ENCODE measurements at places on chromosomes 5 and 9. TPM values are rescaled to one million over a fixed set of nuclear protein-coding genes. Genes with fewer than 3 reads are reported as not detected.
A peak's percentile ranks its signal among the peaks of the same experiment; 100 is the strongest.

The RASGRF2 gene
- 8.5 TPM for total RNA-seq

The SH3GL2 gene
- total RNA-seq: not detected

The CDC20B gene
- 0.11 TPM for total RNA-seq

DNA sequence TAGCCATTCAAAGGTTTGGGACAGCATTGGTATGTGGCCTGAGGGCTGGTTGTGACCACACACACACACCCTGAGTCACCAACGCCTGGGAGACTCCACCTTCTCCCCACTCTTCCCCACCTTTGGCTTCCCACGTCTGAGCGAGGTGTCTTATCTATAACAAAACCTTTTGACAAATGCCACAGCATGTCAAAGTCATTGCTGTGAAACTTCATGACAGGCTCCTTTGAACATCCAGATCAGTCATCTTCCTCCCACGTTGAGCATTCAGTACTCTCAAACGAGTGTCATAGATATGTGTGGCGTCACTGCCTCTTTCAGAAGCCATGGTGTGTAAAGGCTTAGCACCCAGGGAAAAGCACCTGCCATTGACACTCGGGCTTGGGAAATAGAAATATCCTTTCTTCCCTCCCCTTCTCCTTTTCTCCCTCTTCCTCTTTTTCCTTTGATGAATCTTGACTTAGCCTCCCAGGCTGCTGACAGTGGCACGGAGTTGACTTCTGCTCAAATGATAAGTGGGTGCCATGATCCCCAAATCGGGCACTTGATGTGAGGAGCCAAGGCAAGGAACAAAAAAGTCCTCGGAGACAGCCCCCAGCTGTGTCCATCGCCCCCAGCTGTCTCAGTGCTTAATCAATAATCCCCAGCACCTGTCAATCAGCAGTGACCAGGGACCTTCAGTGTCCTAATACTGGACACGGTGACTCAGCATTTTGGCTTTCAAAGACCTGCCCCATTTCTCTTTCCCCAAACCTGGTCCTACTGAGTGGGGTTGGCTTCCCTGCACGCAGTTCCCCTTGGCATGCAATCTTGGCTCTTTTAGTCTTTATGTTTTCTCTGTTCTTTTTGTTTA, 114.8 kb downstream of the FGF18 start:
- no peak overlapping the region for H3K27ac ChIP-seq
- H3K36me3 ChIP-seq: no peaks in the 10 kb centered on the region
- no peak for DNase-seq

- H3K4me1 ChIP-seq: peaks cover 46% of the 10 kb centered on the region
- no peaks in the 10 kb centered on the region for H3K27me3 ChIP-seq
- no peak for DNase-seq
- H3K4me3 ChIP-seq: no peak overlapping the region
- H3K36me3 ChIP-seq: no peaks in the 10 kb centered on the region
Observed at GRCh38 chr5:150066436-150066835, 19.9 kb downstream of the CSF1R start.

GRCh38 chr5:108345541-108346171, 36.2 kb downstream of the FBXL17 start:
- no peak overlapping the region for H3K27ac ChIP-seq
- H3K4me3 ChIP-seq: no peak overlapping the region
- no peaks in the 10 kb centered on the region for H3K36me3 ChIP-seq
- H3K27me3 ChIP-seq: no peaks in the 10 kb centered on the region

DNA sequence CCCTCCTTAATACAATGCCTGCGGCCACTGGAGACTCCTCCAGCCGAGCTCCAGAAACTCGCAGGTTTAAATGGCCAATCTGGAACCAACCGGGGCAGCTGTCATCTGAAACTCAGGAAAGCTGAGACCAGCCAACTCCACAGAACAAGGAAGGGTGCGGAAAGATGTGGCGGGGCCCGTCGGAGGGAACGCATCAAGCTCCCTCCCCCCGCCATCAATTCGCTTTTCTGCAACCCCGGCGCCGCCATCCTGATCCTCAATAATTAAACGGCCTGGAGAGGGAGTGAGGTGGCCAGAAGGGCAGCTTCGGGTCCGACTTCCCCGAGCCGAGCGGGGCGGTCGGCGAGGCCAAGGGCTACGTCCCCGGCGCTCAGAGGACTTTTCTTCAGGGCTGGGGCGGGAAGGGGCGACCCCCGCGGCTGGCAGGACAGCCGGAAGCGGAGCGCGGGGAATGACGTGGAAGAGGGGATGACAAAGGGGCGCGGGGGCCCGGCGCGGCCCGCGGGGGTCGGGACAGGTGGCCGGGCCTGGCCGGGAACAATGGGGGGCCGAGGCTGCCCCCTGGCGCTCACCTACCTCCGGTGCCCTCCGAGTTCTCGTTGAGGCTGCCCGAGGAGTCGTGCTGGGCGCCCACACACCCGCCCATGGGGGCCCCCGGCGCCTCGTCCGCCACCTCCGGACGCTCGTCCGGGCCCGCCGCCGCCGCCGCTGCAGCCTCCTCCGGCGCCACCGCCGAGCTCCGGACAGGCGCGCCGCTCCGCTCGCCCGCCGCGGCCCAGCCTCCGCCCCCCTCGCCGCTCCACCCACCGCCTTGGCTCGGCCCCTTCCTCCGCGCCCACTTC, at the start of gene UBTD2:
TSS of gene UBTD2 (minus strand) at position 745 of the 842 bp plus-strand sequence. CDS start at position 646, 99 bp downstream.
- H3K4me3 ChIP-seq: peak within 1 kb of the TSS; percentile 88
- H3K36me3 ChIP-seq: no peaks in the 10 kb centered on the region
- H3K27me3 ChIP-seq: no peaks in the 10 kb centered on the region

DNA sequence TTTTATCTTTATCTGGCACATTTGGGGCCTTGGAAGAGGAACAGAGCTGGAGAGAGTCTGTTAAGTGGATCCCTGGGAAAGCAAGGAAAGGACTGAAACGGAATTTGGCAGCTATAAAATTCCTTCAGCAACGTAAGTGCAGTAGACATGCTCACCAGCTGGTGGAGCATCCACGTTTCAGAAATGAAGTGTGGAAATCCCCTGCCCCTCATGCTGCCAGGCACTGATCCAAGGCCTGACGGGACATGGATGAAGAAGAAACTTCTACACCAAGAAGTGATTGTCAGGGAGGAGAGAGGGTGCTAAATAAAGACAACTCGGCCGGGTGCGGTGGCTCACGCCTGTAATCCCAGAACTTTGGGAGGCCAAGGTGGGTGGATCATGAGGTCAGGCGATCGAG, 209.3 kb downstream of the ROR2 start:
- peak; percentile 53 for DNase-seq
- H3K27ac ChIP-seq: no peak overlapping the region
- H3K27me3 ChIP-seq: no peaks in the 10 kb centered on the region
- no peak overlapping the region for H3K4me3 ChIP-seq
- H3K4me1 ChIP-seq: no peaks in the 10 kb centered on the region
- no peaks in the 10 kb centered on the region for H3K36me3 ChIP-seq

GRCh38 chr5:7876867-7877266, 7.9 kb downstream of the MTRR start:
- H3K4me1 ChIP-seq: peaks cover 21% of the 10 kb centered on the region
- no peaks in the 10 kb centered on the region for H3K27me3 ChIP-seq
- peaks cover 23% of the 10 kb centered on the region for H3K36me3 ChIP-seq
- no peak overlapping the region for H3K4me3 ChIP-seq
- peak; percentile 57 for DNase-seq

Data from astrocyte (in vitro differentiated cells and primary cell).